T-helper 2 cell treated with Interferon-gamma antibody and Interleukin-4, amounts not matched to agents 100 ng/mL and 5 ng/mL, for 36 hours (primary cell): ENCODE measurements at places on chromosomes 6 and 20. TPM values are rescaled to one million over a fixed set of nuclear protein-coding genes. Genes with fewer than 3 reads are reported as not detected.

TPX2 gene
- 117 and 119 TPM in 2 replicates for total RNA-seq

CST4 gene
- total RNA-seq = not detected in 2 replicates

MTO1 gene
- 48.0 and 56.4 TPM in 2 replicates for total RNA-seq

NR2E1 gene
- total RNA-seq = not detected in 2 replicates

TTK gene
- total RNA-seq = 31.2 and 31.6 TPM in 2 replicates
